ENCODE measurements at places on chromosomes 6 and 20.

DNA sequence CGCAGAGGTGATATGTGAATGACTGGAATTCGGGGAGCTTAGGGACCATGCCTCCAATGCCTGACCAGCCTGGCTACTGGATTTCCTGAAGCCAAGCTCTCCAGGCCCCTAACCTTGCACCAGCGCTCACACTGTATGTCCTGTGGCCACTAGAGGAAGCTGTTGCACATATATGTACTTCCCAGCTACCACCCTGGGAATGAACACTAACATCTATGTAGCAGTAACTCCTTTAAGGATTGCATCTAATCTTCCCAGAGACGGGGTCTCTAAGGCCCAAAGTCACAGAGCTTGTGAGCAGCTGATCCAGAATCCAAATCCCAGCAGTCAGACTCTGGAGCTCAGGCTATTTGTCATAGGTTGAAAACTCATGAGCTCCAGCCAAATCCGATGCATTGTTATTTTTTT is 20.4 kb upstream of the BPIFB1 start:
- DNase-seq, result no peak

GRCh38 chr6:105780146-105780860 is 305.8 kb upstream of the PRDM1 start:
- DNase-seq, result no peak

DNA sequence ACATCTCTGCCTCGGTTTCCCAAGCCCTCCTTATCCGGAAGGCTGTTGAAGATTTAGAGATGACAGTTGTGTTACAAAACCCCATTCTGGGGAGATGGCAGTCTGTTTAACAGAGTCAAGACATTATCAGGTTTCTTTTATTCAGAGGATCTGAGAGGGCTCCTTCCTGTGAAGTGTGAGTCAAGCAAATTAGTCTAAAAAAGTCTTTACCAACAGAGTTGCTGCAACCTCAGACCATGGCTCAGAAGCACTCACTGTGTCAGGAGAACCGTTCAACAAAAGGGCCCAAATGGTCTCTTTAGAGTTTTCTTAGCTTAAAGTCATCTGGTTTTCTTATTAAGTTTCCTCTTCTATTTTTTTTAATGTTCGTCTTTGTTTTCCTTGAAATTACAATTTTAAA is 717.8 kb downstream of the EPM2A start:
- DNase-seq, result no peak

DNA sequence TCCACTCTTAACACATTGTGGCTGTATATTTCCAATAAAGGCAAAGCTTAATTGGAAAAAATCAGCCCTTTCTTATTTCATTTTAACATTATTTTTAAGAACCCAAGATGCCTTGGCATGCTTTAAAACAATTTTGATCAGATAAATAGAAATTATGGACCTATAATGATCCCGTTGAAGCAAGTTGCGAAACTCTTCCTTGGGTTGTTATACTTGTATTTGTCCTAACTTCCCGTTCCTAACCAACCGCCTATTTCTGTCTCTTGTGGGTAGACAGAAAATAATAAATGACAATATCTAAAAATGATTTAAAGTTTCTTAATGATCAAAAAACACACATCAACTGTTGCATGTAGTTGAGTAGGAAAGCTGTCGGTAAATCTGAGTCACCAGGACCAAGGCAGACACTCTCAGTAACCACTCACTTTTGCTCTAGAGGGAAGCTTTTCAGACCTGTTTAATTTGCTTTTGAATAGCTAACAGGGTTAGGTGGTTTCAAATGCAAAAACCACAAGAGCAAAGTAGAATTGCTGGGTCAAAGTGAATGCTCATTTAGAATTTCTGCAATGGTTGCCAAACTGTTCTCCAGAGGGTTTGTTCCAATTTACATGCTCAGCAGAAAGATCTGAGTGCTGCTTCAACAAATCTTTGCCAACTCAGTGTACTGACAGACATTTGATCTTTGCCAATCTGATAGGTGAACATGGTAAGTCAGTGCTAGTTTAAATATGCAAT is 34.2 kb upstream of the KCNK5 start:
- no peak for DNase-seq

DNA sequence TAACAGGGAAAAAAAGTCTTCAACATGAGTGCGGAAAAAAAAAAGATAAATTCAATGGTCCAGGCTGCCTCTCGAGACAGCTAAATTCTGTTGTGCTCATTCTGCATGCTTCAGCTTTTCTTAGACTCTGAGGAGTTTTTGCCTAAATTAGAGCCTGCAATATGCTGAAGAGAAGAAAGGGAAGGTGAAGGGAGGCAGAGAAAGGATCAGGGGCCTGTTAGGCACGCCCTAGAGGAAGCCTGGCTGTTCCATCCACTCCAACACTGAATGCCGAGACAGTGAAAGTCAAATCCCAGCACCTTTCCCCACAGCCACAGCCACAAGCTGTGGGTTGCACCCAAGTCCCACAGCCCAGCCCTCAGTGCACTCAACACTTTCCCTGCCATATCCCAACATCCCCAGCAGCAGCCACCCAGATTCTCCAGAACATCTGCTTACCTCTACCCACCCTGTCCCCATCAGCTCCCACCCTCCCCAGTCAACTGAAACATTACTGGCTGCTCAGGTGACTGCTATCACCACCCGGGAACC is 37.3 kb downstream of the PREX1 start:
- DNase-seq, result no peak

- no peak for DNase-seq
These were observed 870 bp downstream of the PAK5 start for GRCh38 chr20:9838035-9838377.

DNA sequence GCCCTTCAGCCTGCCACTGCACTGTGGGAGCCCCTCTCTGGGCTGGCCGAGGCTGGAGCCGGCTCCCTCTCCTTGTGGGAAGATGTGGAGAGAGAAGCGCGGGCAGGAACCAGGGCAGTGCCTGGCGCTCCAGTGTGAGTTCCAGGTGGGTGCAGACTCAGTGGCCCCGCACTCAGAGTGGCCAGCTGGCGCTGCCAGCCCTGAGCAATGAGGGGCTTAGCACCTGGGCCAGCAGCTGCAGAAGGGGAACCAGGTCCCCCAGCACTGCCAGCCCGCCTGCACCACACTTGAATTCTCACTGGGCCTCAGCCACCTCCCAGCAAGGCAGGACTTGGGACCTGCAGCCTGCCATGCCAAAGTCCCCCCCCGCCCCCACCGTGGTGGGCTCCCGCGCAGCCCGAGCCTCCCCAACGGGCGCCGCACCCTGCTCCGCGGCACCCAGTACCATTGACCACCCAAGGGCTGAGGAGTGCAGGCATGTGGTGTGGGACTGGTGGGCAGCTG is 205.9 kb downstream of the CLVS2 start:
- DNase-seq, result no peak

- no peak for DNase-seq
These were observed 92.0 kb downstream of the RNASET2 start for GRCh38 chr6:166864333-166864732.

- DNase-seq, result no peak
These were observed 54.4 kb downstream of the PDSS2 start for GRCh38 chr6:107405002-107405401.

- DNase-seq, result no peak
These were observed 49.4 kb downstream of the BACH2 start for GRCh38 chr6:90247262-90247661.

DNA sequence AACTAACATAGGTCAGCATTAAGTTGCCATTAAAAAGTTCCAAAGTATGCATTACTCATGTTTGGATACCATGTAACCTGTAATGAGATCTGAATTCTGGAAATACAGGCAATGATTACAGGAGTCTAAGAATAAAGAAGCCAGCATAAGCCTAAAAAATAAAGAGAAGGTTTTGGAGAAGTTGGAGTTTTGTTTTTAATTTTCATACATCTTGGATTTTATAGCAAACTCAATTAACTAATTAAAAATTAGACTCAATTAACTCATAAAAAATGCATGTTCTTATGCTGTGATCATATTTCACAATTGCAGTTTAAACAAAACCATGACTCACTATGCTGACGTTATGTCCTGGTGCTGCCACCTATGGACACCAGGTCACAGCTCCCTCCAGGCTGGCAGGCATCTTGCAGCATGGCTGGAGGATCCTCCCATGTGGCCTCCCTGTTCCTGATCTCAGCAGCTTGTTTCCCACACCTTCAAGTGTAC is 648.8 kb upstream of the AGPAT4 start:
- DNase-seq, result no peak

DNA sequence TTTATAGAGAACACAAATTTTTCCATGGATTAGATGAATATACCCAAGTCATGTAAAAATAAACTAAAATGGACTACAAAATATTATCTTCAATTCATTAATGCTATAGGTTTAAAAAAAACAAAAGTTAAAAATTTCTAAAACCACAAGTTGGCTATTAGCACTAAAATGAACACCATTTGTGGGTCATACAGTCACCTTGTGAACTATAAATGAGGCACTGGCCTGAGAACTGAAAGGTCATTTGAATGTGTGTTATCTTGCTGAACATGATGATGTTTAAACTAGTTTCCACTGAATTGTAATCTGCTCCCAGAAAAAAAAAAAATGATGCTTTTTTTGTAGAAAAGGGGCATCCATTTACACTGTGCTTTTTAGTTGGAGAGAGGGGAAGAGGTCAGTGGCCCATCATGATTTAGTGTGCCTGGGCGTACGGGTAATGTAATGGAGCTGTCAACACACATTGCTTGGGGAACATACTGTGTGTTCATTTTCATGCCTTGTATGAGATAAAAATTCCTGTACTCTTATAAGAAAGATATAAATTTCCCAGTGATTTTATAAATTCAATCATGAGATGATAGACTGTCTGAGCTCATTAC is 96.6 kb upstream of the FKBP1C start:
- DNase-seq, result no peak

DNA sequence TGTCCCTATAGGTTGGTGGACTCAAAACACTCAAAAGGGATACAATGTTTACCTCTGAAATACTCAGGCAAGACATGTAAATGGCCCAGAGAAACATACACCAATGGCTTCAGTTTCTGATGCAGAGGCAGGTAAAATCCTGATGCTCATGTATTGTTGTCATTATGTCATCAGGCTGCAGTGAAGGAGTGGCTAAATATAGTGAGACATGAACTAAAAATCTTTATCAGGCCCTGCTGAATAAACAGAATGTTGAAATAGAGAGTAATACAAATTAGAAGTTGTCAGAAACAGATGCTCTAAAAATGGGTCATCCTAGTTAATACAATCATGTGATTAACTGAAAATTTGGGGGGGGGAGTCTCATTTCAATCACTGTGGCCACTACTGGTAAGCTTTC is 20.4 kb downstream of the PTPRK start:
- DNase-seq, result no peak

DNA sequence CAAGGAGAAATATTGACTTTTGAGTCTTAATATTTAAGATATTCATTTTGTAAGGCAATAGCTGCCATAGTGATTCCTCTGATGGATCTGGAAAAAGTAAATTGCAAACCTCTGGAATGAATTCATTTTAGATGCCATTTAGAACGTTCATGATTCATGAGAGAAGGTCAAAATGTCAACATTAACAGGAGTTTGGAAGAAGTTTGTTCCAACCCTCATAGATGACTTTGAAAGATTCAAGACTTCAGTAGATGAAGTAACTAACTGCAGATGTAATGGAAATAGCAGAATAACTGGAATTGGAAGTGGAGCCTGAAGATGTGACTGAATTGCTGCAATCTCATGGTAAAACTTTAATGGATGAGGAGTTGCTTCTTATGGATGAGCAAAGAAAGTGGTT is 100.9 kb upstream of the CCN2 start:
- no peak for DNase-seq

- no peak for DNase-seq
These were observed 660 bp downstream of the STXBP5 start for GRCh38 chr6:147204843-147205311.

GRCh38 chr20:52622081-52622480 is 350.1 kb upstream of the TSHZ2 start:
- no peak for DNase-seq

DNA sequence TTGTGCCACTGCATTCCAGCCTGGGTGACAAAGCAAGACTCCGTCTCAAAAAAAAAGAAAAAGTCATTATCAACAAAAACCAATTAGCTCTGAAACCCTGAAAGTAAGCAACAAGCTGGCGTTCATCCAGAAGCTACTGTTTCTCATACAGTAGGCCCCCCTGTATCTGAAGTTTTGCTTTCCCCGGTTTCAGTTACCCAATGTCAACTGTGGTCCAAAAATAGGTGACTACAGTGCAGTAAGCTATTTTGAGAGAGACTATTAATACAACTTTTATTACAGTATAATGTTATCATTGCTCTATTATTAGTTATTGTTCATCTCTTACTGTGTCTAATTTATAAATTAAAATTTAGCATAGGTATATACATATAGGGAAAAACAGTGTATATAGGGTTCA is 135.1 kb downstream of the KIF16B start:
- no peak for DNase-seq

DNA sequence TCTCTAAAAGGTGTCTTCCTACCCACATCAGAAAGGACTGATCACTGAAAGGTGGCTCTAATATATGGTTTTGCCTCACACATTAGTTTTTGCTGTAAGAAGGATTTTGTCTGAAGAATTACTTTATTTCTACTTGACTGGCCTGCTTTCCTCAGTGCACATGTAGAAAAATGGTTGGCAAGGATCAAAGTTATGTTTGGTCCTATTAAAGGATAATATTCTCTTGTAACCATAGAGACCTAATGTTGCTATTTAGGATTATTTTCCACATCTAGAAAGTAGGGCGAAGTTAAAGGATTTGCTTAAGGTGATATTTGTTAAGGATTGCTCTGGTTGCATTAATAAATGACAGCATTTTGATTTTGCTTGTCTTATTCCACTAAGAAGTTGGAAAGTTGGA is 40.7 kb downstream of the PHACTR2 start:
- DNase-seq, result no peak

DNA sequence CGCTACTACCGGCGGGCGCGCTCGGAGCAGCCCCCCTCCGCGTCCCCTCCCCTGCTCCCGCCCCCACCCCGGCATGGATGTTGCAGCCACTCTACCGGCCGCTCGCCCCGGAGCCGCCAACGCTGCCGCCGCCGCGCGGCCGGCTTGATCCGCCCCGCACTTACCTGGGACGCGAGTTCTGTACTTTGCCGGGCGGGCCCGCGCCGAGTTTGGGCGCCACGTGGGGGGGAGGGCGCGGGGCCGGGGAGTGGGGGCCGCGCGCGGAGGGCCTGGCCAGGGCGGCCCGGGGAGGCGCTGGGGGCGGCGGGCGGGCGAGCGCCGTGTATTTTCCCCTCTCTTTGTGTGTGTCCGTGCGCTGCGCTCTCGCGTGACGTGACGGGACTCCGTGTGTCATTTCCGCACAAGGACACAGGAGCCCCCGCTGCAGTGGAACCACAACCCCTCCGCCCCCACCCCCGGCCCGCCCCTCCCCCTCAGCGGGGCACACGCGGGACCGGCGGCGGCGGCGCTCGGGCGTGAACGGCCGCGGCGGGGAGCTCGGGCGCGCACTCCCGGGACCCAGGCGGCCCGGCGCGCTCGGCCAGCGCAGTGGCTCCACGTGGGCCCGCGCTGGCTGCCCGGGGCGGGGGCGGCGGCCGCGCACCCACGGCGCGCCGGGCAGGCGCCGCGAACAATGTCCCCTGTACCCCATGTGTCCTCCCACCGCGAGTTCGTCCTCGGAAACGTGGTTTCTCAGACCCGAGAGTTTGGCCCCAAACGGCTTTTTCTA is at the start of gene BEND3:
Gene BEND3, minus strand, starts transcription at position 590 of the 769 bp plus-strand sequence. CDS start 16,230 bp downstream, outside the sequence.
- peak; percentile 80 for DNase-seq

- no peak for DNase-seq
These were observed 6.0 kb upstream of the AVP start for GRCh38 chr20:3090565-3090964.

- DNase-seq, result no peak
These were observed 123.8 kb upstream of the MTHFD1L start for GRCh38 chr6:150741633-150742200.
